Activated T-cell treated with anti-CD3 and anti-CD28 coated beads for 4 hours (primary cell): ENCODE measurements at places on chromosomes 3 and 15.

DNA sequence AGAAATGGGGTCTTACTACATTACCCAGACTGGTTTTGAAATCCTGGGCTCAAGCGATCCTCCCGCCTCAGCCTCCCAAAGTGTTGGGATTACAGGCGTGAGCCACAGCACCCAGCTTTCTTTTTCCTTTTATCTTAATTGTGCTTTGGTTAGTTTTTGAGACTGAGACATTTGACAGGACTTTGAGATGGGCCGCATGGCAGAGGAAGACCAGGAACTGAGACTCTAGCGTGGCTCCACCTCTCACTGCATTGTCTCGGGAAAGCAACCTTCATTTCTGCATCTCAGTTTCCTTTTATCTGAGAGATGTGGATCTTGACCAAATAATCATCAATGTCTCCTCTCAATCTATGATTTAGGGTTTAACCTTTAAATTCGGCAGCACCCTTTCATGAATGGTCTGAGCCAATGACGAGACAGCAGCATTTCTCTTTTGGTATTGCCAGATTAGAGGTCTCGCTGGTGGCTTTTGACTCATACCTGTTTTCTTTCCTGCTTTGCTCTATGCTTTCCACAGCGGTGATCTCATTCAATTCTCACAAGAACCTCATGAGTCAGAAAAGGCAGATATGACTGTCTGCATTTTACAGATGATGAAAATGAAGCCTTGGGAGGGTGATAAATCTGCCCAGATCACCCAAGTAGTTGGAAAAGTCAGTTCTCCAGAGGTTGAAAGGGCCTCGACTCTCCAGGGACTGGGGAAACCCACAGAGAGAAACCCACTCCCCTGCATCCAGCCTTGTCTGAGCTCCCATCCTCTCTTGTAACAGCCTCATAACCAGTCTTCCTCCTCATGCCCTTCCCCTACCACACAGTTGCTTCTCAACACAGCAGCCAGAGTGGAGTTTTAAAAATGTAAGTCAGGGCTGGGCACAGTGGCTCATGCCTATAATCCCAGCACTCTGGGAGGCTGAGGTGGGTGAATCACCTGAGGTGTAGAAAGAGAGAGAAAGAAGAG is 84.8 kb upstream of the FOXB1 start:
- peak; percentile 24 for DNase-seq

DNA sequence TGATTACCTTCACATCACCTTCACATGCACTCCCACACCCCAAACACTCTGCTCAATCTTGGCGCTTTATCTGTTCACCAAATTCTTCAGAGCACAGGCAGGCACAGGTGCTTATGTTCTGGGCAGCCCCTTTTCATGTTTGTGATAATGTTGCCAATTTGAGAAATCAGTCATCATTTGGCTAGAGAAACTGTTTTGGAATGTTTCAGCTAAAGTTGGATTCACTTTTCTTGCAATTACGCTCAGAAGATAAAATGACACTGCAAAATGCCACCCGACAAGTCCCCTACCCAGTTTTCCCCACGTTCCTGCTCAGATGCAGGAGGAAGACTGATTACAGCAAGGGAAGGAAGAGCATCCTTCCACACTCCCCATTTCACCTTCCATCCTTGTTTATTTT is 192.9 kb upstream of the LRRN1 start:
- DNase-seq: no peak

GRCh38 chr15:58608711-58609110 is 140.8 kb downstream of the ADAM10 start:
- no peak for DNase-seq

- DNase-seq: no peak
These were observed 90.1 kb downstream of the CHST2 start for GRCh38 chr3:143209715-143210059.

DNA sequence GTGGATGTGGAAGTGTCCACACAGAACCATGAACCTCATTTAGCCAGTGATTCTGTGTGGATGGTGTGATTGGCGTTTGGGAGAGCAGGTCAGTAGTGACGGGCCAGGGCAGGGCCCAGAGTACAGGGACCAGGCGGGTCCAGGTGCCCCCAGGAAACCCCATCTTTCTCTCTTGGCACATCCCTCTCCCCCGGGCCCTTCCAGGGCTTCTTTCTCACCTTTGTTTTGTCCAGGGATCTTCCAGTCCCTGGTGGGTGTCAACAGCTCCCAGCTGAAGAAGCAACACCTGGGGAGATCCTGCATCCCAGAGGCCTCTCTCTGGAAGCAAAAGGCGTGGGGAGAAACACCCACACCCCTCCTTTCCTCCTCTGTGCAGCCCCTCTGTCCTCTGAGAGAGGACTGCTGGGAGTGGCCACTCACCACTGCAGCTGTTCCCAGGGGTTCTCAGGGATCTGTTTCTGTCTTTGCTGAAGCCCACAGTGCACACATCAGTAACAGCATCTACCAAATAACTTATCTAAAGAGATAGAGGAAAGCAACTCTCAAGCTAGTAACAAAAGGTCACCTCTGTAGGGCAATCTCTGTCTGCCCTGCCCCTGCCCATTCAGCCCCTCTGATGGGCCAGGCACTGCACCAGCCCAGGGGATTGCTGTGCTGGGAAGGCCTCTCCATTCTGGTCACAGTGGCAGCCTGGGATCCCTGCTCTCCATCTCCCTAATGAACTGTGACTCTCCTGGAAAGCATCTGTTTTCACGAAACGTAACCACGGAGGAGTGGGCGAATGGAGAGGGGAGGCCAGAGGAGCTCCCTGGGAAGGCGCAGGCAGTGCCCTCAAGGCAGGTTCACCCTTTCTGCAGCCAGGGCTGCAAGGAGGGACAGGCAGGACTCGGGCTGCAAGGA is 98.3 kb upstream of the ALDH1A3 start:
- DNase-seq: no peak

DNA sequence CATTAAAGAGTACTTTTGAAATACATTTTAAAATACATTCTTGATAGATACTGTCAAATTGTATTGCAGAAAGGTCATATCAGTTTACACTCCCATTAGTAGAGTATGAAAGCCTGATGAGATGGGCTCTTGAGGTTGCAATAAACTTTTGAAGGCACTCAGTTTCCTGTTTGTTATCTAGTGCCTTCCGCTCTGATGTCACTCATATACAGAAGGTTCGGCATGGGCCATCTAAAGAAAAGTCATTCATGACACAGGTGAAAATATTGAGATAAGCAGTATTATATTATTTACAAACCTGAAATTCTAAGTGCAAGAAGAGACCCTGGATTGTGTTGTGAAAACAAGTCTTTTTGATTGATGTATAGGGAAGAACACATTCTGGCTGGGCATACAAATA is 36.5 kb upstream of the DENND4A start:
- DNase-seq: no peak

DNA sequence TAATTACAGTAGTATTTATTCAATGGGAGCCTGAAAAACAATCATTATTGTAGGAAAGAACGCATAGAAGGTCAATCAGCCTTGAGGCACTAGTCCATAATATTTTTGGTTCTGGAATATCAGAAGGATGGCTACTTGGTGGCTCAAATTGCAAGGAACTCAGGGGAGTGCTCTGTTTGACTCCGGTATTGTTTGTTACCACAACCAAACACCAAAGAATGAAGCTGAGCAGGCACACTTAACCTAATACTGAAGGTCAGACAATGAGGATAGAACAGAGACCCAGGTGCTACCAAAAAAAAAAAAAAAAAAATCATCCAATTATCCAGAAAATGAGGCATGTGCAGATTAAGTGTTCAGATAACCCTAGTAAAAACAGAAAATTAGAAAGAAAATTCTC is 11.1 kb upstream of the SATB1 start:
- DNase-seq: no peak

DNA sequence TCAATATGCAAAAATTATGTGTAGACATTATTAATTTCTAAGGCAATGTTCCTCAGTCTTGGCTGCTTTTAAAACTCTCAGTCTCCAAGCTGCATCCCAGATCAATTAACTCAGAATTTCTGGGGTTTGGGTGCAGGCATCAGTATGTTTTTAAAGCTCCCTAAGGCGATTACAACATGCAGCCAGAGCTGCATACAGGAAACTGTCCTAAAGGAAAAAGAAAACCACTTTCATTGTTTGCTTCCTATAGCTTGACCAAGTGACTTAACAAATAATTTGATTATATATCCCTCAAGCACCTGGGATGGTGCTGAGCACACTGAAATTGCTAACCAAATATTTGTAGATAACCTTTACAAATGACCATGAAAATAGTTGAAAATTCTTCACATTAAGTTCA is 194.7 kb downstream of the DTWD1 start:
- no peak for DNase-seq

DNA sequence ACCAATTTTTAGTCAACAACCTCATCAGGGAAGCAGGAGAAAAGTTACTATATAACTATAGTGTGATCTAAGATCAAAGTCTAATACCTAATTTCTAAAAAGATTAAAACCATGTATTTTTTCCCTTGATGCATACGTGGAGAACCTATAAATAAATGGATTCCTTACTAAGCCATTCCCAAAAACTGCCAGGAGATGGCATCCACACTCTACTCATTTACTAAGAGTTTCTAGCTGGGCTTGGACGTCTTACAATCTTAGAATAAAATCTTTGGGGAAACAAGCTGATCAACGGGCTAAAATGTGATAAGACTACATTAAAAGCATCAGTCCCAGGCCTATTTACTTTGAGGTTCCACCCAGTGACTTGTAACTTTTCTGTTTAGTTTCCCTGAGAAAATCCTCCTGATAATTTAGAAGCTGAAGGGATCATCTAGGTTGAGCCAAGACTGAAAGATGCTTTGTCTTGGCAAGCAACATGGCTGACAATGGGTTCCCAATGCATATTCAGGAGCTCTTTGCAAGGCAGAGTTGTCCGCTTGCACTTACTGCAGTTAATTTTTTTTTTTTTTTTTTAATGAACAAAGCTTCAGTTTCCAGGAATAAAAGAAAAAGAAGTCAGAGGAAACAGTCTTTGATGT is 85.5 kb upstream of the FGF12 start:
- no peak for DNase-seq

GRCh38 chr15:88663141-88663621 is 24.4 kb downstream of the ISG20 start:
- DNase-seq: no peak
